COR-L47 (cell line): ENCODE measurements at places on chromosomes 13 and 19.

DNA sequence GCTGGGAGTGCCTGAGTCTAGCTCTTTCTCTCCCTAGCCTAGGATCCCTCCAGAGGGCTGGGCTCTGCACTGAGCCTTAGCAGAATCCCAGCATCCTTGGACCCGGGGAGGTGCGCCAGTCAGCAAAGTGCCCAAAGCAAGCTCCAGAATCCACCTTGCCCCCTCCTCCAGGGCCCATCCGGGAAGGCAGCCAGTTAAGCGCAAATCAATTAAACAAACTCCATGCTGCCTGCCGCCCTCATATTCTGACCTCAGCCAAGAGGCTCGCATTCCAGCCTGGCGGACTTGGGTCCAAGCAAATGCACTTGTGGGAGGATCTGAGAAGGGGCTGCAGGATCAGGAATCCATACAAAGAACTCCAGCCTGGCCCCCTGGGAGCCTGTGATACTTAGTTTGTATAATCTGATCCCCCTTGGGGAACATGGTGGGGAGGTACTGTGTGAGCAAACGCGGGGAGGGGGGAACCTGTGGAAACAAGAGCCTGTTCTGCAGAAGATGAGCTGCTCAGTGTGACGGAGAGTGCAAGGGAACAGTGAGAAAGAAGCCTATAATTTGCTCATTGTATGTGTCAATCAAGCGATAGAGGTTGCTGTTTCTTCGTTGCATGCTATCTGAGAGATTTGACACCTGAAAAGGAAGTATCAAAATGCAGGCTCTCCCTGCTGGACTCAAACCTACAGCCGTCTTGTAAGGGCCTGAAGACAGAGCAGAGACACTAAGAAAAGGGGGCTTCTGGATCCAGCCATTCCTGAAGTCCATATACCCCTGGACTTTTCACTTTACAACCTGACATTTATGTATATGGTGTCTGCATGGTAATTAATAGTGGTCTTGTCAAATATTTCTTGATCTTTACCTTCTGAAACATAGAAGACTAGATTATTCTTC lies 29.4 kb downstream of the ZNRF4 start:
- DNase-seq: peak; percentile 70

DNA sequence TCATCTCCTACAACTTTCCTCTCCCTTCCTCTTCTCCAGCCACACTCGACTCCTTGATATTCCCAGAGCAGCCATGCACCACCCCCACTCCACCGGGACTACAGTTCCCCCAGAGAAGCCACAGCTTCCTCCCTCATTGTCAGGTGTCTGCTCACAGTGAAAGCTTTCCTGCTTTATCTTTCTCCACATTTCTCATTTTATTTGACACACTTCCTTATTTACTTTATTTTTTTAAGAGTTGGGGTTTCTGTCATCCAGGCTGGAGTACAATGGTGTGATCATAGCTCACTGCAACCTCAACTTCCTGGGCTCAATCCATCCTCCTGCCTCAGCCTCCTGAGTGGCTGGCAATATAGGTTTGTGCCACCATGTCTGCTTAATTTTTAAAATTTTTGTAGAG lies 464.6 kb downstream of the MYO16 start:
- no peak for DNase-seq

DNA sequence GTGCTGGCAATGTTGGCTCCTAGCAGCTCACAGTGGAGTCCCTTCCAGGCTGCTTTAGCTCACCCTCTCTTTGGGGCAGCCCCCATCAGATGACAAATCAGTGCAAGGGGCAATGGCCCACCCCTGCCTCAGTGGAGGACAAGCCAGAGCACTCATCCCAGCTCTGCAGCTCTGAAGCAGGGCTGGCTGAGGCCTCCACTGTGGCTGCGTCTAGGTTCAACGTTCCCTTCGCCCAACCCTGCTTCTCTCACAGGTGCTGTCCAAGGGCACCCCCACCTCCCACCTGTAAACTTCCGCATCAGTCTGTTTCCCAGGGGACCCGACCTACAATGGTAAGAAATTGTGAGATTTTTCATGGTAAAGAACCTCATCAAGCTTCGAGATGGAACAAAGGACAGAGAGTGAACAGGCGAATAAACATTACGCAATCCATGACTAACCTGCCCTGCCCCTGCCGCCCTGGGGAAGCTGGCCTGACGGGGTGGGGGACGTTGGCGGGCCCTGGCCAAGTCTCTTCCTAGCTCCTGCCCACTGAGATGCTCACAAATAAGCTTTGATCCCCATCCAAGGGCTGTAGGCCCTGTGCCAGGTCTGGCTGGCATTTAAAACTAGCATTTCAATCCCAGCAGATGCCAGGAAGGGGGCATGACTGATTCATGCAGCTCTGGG lies 40.5 kb downstream of the DZIP1 start:
- peak; percentile 49 for DNase-seq

DNA sequence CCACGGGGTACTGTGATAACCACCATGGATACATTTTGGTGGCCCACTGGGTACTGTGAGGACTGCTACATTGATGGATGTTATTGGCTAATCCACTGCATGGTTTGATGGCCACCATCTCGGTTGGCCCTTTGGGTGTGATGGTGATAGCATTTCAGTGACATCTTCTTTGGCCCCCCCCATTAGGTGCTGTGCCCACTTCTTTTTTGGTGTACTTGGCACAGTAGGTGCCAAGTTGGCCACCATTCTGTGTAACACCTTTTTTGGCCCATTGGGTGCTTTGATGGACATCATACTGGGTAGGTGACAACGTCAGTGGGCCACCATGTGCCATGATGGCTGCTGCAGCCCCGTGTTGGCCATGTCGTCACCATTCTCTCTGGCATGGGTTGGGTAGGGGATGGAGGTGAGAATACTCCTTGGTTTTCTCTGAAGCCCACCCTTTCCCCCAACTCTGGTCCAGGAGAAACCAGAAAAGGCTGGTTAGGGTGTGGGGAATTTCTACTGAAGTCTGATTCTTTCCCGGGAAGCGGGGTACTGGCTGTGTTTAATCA lies 9.2 kb downstream of the FOXA3 start:
- no peak for DNase-seq

GRCh38 chr13:102038787-102039186 lies 363.1 kb downstream of the FGF14 start:
- DNase-seq: no peak

DNA sequence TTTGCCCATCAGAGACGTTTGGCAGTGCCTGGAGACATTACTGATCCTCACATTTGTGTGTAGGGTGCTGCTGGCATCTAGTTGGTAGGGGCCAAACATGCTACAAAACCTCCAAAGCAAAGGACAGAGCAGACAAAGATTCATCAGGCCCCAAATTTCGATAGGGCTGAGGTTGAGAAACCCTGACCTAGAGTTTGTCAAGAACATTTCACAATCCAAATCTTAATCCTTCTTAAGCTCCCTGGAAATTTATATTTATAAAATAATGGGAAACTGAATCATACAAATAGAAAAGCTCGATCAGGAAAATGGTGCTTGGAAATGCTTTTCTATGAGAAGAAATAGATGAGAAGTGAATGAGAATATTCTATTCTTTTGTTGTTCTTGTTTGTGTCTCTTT lies 273.6 kb downstream of the DCT start:
- no peak for DNase-seq

GRCh38 chr13:75454497-75454896 lies 27.5 kb downstream of the TBC1D4 start:
- DNase-seq: no peak

DNA sequence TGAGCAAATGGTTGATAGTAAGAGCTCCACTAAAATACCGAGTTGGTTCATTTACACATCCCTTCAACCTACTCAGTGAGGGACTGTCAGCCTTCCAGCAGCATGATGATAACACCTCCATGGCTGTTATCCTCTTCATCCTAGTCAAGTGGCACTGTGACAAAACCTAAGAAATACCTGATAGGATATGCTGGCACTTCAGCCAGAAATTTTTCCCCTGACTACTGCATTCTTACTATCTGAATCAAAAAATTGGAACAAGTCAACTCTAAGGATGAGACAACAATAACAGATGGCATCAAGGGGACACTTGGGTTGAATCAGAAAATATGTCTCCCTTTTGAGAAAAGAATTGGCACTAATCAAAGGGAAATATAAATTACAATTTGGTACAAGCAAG lies 193.9 kb downstream of the KCTD12 start:
- DNase-seq: no peak

DNA sequence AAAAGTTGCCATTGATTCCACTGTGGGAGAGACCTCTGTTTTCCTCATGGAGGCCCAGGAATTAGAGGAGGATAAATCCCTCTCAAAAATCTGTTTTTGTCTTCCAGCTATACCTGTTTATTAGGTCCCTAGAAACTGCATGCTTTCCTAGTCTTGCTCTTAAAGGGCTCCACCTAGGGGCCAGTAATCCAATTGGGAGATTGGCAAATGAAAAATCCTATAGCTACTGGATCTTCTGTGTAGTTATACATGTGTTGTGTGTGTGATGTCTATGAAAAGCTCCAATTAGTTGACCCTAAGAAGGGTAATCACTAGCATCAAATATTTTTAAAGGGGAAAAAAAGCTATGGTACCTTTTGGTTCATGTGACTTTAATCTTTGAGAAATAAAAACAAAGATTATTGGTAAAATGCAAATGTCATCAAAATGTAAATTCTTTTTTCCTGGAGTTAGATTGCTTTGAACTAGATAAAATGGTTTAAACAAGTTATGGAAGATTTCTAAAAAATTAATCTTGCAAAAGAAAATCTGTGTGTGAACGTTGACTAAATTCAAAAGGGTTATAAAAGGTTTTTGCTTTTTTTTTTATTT lies 63.4 kb upstream of the C1QTNF9B start:
- DNase-seq: peak; percentile 55

DNA sequence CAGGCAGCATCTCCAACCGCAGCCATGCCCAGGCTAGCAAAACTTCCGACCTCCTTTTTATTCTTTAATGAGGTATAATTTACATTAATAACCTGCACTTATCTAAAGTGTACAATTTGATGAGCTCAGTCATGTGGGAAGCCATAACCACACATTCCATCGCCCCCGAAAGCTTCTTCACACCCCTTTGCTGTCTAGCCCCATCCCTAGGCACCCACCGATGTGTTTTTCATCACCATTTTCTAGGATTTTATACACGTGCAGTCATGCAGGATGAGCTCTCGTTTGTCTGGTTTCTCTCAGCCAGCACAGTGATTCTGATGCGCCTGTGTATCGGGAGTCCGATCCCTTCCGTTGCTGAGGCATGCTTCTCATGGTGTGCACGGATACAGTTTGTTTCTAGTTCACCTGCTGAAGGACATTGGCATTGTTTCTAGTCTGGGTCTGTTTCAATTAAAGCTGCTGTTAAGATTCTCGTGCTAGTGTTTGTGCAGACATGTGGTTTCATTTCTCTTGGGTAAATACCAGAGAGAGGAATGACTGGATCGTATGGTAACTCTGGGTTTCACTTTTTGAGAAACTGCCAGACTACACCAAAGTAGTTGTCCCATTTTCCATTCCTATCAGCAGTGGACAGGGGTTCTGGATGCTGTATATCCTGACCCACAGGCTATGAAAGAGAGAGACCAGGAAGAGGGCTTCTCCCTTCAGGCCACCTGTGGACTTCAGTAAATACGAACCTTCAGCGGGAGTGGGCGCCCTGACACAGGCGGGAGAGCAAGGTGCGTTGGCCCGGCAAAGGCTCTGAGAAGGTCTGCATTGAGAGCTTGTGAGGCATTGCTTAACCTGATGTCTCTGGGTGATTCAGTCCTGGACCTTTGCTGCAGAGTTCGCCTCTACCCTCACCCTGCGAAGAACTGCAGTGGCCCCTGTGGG lies 4.9 kb downstream of the AP1M1 start:
- DNase-seq: no peak

GRCh38 chr13:93344048-93344705 lies 117.6 kb downstream of the GPC6 start:
- no peak for DNase-seq

DNA sequence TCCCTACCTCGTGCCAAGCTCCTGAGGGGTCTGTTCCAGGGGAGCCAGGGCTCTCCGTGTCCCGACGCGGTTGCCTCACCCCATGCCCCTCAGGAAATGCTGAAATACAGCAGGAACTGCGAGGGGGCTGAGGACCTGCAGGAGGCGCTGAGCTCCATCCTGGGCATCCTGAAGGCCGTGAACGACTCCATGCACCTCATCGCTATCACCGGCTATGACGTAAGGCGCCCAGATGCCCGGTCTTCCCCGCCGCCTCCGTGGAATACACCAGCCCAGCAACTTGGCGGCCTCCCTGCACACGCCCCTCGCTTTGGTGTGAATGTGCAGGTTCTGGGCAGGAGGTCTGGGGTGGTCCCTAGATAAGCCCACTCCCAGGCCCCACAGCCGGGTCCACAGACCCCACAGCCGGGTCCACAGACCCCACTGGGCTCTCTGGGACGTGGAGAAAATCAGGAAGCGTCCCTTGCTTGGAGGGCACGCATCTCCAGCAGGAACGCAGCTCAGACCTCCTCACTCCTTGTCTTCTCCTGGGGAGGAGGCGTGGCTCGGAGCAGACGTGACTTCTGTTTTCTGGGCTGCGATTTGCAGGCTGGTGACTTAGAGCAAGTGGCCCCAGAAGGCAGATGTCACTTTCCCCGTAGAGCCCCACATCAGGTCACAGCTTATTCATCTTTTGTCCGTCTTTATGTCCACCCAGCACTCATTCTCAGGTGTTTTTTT lies 19.4 kb upstream of the F7 start:
- DNase-seq: no peak

DNA sequence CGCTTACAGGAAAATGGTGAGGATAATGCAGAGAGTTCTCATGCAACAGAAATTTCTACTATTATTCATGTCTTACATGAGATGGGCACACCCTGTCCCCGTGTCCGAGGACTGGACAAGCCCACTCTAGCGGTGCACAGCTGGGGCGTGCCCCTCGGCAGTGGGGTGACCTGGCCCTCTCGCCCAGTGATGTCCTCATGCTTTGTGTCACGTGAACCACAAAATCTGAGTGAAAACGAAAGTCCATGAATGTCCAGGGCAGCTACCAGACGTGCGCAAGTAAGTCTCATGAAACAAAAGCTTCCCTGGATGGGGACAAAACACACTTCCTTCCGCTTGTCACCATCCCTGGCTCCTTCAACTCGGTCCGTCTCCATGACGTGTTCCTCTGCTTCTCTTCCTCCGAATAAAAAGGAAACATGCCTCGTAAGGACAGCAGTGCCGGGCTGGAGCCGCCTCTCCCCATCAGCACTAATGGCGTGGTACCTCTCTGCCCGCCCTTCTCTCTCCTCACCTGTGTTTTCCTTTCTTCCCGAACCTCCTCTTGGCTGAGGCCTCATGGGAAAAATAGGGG lies 45.6 kb downstream of the ANKRD10 start:
- DNase-seq: no peak
